Neural crest cell (in vitro differentiated cells): ENCODE measurements at places on chromosomes 6 and 20. TPM values are rescaled to one million over a fixed set of nuclear protein-coding genes. Genes with fewer than 3 reads are reported as not detected.

GRCh38 chr6:130593948-130594347 is 228.1 kb downstream of the TMEM200A start:
- no peak for DNase-seq

- no peak for DNase-seq
These were observed 92.9 kb upstream of the FOXP4 start for GRCh38 chr6:41453244-41453643.

DNA sequence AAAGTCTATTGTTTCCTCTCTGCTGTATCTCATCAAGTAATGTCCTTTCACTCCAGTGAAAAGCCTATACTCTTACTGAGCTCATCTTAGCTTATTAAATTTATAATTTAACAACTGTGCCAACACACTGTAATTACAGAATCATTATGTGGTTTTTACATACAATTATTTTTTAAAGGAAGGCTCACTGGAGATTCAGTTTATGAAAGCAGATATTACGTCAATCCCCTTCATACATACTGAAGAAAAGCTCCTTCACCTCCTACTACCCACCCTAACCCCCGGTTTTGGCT is 28.1 kb downstream of the ARHGAP18 start:
- DNase-seq, result no peak

ARMC12 gene
- 2.7 and 2.9 TPM in 2 replicates for total RNA-seq

MRPS10 gene
- 29.0 and 32.0 TPM in 2 replicates for total RNA-seq

DNA sequence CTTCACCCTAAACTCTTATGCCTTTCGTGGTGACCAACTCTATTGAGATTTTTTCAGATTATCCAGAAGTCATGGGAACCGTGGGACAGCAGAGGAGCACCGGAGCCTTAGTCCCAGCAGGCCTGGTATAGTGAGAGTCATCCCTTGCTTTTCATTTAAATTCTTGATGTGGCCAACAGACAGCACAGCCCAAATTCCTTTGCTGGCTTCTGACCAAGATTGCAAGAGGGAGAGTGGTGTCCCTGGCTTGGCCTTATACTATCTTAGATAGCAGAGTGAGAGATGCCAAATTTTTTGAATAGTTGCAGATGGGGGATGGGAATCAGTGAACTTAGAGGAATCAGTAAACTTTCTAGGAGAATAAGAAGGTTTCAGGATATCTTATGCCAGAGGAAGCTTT is 7.8 kb downstream of the STX11 start:
- DNase-seq, result no peak

CALHM5 gene
- total RNA-seq, result 0.33 and 0.45 TPM in 2 replicates

DNA sequence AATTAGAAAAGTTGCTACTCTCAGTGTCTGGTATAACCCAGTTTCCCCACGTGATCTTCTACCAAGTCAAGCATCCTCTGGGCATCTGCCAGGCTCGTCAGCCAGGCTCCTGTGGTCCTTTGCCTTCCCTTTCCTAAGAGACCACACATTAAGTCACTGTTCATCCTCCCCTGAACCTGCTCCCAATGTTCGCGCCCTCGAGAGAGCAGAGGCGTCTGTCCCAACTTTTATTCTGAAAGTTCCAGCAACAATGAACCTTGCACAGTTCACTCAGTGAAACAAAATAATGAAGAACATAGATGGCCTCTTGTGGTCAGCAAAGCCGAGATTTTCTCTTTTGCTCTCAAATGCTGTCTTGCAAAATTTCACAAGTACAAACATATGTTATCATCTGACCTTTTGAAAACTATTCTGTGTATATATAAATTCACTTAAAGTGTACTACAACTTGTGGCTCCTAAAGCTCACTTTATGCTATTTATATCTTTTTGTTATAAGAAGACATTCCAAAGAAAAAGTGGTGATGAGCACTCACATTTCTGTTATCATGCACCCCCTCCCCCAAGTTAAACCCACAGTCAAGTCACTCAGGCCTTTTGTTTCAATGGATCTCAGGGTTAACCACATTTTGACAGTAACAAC is 39.2 kb upstream of the NHSL1 start:
- no peak for DNase-seq

- no peak for DNase-seq
These were observed 30.5 kb upstream of the HFE start for GRCh38 chr6:26056583-26057350.

DNA sequence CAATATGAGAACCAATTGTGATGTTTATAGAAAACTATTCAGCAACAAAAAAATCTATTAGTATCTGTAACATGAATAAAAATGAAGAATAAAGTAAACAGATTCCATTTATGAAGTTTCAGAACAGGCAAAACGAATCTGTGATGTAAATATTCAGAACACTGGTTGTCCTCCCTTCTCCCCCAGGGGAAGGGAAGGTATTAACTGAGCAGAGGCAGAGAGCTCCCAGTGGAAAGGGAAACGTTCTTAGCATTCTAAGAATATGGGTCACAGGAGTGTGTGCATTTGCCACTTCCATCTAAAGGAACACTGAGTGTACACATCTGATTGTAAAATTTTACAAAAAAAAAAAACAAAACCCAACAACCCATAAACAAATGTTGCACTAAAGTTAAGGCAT is 23.1 kb downstream of the SPAG4 start:
- DNase-seq, result no peak

GRCh38 chr6:14079433-14079832 is 38.1 kb upstream of the CD83 start:
- no peak for DNase-seq

GRCh38 chr6:34890533-34890925 is 1.5 kb downstream of the ANKS1A start:
- DNase-seq, result no peak

DNA sequence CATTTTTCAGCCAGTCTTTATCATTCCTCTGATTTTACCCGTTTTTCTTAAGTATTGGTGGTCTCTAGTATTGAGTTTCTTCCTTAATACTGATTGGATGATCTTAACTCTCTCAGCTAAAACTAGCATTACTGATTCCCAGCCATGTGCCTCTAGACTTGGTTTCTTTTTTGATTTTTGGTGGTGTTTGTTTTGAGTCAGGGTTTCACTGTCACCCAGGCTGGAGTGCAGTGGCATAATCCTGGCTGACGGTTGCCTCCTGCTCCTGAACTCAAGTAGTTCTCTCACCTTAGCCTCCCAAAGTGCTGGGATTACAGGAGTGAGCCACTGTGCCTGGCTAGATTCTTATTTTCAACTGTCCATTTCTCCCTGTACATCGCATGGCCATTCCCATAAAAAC is 24.9 kb downstream of the DPPA5 start:
- DNase-seq, result no peak

DNA sequence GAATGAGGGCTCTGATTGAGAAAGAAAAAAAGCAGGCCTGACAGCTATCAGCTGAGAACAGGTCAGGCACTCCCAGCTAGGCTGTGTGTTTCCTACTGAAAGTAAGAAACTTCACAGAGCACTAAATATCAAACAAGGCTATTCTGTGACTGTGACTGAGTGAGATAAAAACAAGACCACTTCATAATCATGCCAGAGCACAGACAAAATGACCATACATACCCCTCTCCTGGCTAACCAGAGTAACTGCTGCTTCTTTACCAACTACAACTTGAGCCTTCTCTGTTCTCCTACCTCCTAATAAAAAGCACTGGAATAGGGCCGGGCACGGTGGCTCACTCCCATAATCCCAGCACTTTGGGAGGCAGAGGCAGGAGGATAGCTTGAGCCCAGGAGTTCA is 6.8 kb upstream of the BTN1A1 start:
- DNase-seq, result no peak

DNA sequence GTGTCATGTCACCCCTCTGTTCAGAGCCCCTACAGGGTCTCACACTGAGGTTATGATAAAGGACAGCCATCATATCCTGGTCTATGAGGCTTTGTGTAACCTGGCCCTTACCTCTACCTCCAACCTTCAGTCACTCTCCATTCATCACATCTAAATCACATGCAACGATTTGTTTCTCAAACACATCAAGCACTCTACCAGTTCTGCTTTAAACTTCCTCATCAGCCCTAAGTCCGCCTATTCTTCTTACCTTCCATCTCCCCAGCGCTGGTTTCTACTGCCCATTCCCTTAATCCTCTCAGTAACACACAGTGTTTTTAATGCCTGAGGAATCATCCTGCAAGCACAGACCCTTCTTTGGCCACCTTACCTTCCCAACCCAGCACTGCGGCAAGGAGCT is 17.9 kb upstream of the BACH2 start:
- DNase-seq, result no peak

BANF2 gene
- not detected in 2 replicates for total RNA-seq

GRCh38 chr6:105794239-105794638 is 291.9 kb upstream of the PRDM1 start:
- no peak for DNase-seq

HCRTR2 gene
- total RNA-seq, result not detected in 2 replicates

TRIM40 gene
- total RNA-seq, result not detected in 2 replicates

DNA sequence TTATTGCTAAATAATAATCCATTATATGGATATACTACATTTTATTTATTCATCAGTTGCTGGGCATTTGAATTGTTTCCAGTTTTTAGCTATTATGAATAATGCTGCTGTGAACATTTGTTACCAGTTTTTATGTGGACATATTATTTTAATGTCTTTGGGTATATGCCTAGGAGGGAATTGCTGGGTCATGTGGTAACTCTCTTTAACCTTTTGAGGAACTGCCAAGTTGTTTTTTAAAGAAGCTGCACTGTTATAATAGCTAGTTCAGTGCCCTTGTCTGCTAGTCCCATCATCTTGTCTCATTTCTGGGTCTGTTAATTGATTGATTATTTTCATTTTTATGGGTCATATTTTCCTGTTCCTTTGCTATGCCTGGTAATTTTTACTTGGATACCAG is 56.3 kb downstream of the FOXO3 start:
- DNase-seq, result no peak

DNA sequence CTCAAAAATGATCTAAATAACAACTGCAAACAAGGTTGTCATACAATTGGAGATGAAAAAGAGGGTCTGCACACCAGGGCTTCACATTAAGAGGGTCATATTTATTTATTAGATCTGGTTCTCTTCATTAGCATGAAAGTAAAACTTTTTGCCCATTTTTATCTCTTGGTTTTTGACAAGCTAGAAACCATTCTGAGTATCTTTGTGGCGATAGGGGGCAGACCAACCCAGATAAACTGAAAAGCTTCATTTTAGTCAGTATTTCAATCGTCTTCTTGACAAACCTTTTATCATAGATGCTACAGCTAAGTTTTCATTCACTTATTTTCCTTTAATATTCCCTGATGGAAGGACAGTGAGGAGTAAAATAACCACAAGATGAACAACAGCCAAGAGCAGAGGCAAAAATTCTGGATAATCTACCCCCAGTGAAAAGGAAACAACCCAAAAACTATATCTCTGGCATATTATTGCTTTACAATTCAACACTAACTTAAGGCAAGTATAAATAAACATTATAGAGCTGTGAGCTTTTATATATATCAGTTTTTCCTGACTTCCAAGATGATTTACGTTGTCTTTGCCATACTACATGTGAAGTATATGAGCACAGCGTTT is 45.2 kb downstream of the THEMIS start:
- no peak for DNase-seq

SIRPD gene
- total RNA-seq, result not detected in 2 replicates

DNA sequence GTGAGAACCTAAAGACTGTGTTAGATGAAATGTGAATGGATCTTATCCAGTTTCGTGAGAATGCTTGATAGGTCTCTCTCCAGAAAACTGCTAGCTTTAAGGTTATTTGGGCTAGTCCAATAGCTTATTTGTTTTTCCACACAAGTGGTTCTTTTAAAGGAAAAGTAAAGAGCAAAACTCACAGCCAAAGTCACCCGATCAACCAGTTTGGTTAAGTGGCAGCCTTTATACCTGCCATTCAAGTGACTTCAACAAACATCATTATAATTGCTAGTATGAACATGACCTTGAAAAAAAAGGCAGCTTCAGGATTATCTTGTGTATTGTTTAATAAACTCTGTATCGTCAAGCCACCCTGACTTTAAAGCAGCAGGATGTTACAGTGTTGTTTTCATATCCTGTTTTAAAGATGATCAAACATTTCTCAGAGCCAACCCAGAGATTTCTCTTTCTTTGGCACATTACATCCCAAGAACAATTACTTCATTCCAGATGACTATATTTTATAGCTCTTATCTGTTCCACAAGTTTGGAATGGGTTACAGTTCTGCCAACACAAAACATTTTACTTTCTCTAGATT is 253.4 kb downstream of the EPHA7 start:
- no peak for DNase-seq

GRCh38 chr6:7588506-7588905 is 1.5 kb upstream of the SNRNP48 start:
- no peak for DNase-seq

GRCh38 chr6:12024699-12025434 is 12.8 kb downstream of the HIVEP1 start:
- DNase-seq, result no peak

DNA sequence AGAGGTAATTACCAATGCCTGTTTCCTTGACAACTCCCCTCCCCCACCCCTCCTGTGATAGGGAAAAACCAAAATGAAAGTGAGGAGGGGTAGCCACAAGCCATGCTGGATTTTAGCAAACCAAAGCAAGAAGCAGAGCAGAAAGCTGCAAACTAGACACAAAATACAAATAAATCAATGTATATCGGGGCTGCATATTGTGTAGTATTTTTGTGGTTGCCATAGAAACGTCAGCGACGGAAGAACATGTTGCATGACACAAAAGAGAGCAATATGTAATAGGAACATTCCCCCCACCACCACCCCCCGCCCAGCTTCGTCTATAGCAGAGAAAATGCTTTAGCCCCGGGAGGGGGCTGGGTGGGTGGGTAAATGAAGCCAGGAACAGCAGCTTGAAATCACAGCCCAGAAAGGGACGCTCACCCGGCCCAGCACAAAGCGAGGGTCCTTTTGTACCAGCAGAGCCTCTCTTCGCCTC is 548 bp downstream of the AGPAT4 start:
- DNase-seq, result peak; percentile 49

DNA sequence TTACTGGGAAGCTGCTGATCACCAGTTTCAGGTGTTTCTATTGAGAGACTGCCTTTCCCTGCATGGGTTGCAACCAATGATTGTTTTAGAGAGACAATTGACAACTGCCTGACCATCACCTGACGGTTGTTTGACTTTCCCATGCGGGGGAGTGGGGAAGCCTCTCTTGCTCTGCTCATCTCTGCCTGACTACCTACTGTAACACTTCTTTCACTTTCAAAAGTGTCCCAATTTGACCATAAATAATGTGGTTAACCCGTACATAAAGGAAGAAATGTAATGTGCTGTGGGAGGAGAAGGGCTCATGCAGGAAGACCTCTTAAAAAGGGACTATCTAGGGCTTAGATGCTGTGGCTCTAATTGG is 122.1 kb upstream of the PHACTR1 start:
- DNase-seq, result no peak

TRIM10 gene
- total RNA-seq, result not detected in 2 replicates
